Stimulated activated CD4-positive, alpha-beta T cell treated with anti-CD3 and anti-CD28 coated beads, Interleukin-12 subunit alpha, Interleukin-12 subunit beta, amount 100 ng/mL, for 24 hours (primary cell): ENCODE measurements at places on chromosomes 6 and 20.

GRCh38 chr6:127376685-127377084 is 33.3 kb upstream of the ECHDC1 start:
- DNase-seq: no peak

DNA sequence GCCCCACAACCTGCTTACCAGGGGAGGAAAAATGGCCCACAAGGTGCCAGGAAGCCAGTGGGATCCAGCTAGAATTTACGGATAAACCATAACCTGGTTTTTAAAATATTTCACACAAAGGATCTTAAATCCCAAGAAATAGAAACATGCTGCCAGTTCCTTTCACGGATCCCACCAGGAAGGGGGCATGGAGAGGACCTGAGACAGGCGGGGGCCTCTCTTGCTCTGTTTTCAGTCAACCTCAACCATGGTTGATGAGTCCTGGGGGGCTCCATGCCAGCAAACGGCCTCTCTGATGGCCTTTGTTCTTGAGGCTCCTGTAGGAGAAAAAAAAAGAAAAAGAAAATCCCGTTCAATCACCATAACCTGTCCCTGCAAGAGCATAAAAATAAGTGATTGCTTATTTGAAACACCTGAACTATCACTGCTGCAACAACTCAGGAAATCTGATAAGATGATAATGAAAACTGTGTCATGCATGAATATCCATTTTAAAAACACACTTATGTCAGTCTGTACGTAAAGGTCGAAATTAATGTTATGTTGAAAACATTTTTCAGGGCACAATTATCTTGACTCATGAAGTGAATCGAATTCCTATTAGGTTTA is 125.8 kb upstream of the CST7 start:
- DNase-seq: no peak

- no peak for DNase-seq
Measured at GRCh38 chr6:99341862-99342455, 7.5 kb downstream of the FAXC start.

DNA sequence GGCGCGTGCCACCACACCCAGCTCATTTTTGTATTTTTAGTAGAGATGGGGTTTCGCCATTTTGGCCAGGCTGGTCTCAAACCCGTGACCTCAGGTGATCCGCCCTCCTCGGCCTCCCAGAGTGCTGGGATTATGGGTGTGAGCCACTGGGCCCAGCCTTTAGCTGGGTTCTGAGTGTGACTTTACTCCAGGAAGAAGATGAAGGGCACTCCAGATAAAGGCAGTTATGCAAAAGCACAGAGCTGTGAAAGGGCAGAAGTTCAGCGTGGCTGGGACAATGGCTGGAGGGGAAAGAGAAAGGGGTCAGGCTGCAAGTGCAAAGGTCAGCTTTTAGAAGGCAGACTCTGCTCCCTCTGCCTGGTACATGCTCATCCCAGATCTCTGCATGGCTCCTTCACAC is 39.7 kb downstream of the MAP3K5 start:
- DNase-seq: no peak

DNA sequence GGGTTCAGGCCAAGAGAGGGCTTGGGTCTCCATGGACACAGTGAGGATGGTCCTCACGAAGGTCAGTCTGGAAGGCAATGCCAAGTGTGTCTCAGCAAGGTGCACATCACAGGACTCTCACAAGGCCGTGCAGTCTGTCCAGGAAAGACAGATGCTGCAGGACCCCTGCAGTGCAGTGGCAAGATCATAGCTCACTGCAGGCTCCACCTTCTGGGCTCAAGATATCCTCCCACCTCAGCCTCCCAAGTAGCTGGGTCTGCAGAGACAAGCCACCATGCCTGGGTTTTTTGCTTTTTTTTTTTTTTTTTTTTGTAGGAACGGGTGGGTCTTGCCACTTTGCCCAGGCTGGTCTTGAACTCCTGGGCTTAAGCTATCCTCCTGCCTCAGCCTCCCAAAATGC is 26.4 kb downstream of the ZMYND8 start:
- no peak for DNase-seq

GRCh38 chr6:161434350-161434749 is 160.5 kb upstream of the AGPAT4 start:
- DNase-seq: no peak

DNA sequence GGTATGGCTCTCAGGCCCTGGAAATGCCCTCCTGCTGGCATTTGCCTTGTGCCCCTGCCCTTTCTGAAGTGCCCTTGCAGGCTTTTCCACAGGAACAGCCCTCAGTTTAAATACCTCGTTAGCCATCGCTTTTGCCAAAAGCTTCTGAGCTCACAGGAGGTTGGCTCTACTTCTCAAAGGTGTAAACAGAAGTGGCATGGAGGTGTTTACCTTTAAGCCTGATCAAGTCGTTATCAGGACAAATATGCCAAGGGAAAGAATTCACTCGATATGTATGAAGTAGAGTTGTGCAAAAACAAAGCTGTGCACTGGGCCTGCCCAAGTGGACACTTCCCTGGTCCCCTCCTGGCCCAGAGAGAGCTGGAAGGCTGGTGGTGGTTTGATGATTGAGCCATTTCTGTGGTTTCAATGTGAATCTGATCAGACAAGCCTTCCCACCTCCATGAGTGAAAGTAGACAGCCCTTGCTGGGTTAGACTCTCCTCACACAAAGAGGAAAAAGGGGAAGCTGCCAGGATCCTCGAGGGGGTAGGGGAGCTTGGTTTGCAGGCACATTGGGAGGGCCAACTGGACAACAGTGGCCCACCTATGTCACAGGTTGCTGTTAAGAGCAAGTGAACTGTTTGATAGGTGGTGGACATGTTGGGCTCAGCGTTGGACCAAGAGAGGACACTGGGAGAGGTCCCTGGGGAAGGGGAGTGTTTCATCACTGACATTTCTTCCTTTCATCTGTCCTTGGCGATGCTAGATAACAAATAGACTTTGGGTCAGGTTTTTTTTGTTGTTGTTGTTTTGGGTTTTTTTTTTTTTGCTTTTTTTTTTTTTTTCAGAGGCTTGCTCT is 98.7 kb downstream of the ZDHHC14 start:
- no peak for DNase-seq

DNA sequence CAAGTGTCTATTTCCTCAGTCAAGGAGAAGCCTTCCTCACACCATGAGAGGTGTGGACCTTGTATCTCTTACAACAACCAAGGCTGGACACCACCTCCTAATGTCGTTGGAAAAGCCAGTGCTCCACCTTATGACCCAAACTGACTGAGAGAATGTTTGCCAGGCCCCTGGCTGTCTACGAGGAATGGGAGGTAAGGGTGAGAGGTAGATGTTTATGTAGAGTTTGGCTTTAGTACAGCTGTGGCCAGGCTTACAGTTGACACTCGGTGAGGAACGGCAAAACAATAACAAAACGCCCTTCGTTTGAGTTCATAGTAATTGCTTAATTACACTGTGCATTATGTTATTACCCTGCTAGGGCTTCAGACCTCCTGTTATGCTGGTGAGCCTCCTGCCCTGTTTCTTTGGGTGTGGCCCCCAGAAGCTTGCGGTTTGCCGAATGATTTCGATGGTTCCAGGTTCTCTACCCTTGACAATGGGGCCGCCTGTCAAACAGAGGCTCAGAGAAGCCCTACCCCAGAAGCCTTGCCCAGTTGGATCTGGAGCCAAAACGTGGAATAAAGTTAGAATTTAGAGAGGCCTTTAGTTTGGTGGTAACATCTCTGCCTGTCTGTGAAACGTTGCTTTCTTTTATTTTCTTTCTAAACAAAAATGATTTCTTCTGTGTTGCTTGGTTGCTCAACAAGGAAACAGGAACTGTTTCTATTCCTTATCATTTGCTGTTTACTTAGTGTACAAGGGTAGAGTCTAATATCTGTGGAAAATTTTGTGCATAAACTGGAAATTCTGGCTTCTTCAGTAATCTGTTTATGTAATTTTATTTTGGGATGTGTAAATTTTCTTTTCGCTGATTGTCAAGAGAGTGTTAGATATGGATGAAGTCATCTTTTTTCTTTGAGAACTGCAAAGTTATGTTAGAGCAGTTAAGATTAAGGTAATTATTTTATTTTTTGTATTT is 60.4 kb upstream of the FOXQ1 start:
- no peak for DNase-seq

DNA sequence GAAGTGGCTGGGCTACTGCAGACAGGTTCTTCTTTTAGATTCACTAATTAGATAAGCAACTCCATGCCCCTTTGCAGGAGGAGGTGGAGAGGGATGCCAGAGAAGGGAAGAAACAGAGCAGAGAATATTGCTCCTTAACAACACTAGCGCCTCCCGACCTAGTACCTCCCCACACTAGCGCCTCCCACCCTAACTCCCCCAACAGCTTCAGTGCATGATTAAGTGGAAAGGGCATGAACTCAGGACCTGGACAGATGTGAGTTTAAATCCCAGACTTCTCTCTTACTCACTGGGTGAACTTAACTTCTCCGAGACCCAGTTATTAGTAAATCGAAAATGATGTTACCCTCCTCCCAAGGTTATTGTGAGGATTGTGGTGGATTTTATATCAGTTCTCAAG is 25.7 kb downstream of the STX11 start:
- DNase-seq: no peak

- no peak for DNase-seq
Measured at GRCh38 chr6:111114087-111114443, 26.8 kb downstream of the SLC16A10 start.

DNA sequence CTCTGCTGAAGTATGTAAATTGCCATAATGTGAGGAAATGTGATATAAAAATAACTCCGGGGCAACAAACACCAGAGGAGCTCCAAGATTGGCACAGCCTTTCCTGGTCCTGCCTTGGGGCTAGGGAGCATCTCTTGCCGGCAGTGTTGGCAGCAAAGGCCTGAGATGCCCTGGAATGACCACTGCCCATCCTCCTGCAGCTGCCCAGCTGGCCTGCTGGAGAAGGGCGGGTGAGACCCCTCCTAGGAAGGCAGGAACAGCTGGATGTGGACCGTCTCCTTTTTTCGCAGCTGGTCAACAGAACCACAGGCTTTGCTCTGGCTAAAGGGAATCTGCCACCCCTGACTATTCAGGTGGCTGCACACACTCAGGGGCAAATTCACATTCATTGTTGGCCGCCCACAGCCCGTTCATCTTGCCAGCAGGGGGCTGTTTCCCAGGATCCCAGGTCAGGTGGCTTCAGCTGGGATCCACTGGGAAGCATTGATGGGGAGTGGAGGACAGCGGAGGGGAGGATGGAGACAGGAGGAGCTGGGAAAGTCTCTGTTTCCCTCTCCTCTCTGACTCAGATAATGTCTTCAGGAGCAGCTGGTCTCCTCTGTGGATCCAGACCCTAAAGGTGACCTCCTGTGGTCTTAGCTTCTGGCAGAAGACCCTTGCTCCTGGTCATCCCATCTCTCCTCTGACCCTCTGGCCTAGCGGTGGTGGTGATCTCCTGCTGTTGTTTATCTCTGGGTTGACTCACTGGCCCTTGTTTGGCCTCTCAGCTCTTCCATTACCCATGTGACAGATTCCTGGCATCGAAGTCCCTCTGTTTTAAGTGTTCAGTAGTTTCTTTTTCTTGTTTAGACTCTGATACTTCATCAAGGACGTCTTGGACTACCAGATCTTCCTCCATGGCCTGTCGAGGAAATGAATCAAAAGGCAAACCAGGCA is 336.7 kb downstream of the DHX35 start:
- no peak for DNase-seq

GRCh38 chr20:3716195-3716834 is 3.9 kb upstream of the SIGLEC1 start:
- DNase-seq: peak; percentile 8

DNA sequence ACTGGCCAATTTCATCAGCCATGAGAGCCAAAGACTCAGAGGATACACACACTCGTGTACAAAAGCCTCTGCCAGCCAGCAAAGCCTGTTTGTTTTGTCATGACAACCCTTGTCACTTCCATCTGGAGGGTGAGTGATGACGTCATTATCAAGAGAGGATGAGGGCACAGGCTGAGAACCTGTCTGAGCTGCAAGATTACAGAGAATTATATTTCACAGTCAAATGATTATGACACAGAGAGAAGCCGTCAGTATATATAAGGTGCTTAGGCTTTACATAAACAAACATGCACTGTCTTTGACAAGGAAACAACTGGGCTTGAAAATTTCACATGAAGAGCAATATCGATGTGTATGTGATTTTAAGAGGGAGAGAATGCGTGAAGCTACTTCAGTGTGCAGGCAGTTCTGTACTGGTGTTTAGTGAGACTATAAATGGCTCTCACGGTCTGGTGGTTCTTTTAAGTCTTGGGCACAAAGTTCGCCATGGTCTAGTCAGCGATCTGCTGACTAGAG is 36.5 kb upstream of the BCLAF1 start:
- no peak for DNase-seq
